ENCODE measurements at places on chromosomes 12 and 14. TPM values are rescaled to one million over a fixed set of nuclear protein-coding genes. Genes with fewer than 3 reads are reported as not detected.

DNA sequence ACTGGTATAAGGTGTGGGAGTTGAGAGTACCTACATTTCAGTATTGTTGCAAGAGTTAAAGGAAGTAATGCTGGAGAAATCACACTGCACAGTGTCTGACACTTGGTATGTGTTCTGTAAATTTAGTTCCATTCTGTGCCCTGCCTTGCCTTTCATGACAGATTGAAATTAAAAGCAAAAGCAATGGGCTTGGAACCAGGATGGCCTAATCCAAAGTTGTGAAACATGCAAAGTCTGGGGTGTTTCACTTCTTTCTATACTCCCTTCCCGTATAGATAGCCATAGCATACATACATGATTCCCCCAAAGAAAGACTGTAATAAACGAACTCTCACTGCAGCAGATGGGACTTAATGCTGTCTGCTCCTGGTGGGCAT lies 281.1 kb downstream of the NRXN3 start:
- no peak overlapping the region for H3K27ac ChIP-seq
- no peaks in the 10 kb centered on the region for H3K36me3 ChIP-seq
- H3K4me1 ChIP-seq, result no peaks in the 10 kb centered on the region
- H3K27me3 ChIP-seq, result no peaks in the 10 kb centered on the region
- H3K4me3 ChIP-seq, result no peak overlapping the region

The MIP gene
- total RNA-seq, result not detected

The TAS2R30 gene
- 15.7 TPM for total RNA-seq

GRCh38 chr12:38501991-38502390 lies 185.4 kb downstream of the ALG10B start:
- H3K27ac ChIP-seq, result no peak overlapping the region
- no peak for DNase-seq

The MYH7 gene
- total RNA-seq, result not detected

DNA sequence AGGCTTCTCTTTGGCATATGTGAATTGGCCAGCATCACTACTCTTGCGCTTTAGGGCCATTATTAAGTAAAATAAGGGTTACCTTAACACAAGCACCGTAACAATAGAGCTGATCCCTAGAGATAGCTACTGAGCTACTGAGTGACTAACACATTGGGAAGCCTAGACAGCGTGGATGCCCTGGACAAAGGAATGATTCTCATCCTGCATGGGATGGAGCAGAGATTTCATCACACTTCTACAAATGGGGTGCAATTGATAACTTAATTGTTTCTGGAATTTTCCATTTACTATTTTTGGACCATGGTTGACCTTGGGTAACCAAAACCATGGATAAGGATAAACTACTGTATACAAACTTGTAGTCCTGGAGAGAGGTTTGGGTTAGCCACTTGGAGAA lies 57.1 kb downstream of the FBXO34 start:
- H3K27ac ChIP-seq, result no peak overlapping the region
- H3K4me1 ChIP-seq, result peaks cover 52% of the 10 kb centered on the region
- no peak for DNase-seq
- no peak overlapping the region for H3K4me3 ChIP-seq
- H3K36me3 ChIP-seq, result no peaks in the 10 kb centered on the region

DNA sequence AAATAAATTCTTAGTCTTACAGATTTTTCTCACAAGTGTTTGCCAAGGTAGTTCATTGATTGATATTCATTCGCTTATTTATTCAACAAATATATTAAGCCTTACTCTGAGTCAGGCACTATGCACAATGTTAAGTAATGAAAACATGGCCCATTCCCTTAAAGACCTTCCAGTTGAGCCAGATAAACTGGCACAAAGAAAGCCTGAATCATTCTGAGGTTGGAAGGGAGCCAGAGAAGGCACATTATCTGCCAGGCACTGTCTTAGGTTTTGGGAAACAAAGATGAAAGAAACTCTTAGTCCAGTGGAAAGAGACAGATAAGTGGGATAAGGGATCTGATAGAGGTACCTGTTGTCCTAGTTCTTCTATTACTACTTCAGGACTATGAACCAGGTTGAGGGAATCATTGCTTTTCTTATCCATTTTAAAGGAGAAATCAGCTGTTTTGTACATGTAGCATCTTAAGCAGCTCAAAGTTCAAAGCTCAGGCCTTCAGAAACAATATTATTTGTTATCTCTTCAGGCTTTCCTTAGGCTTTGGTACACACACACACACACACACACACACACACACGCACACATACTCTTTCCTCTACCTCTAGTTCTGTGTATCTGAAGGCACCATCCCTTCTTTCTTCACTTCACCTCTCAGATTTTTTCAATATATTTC lies 27.0 kb downstream of the PDE6H start:
- DNase-seq, result no peak
- no peaks in the 10 kb centered on the region for H3K36me3 ChIP-seq
- H3K4me3 ChIP-seq, result no peak overlapping the region
- peaks cover 22% of the 10 kb centered on the region for H3K4me1 ChIP-seq
- peak overlapping the region; percentile 61 for H3K27ac ChIP-seq

DNA sequence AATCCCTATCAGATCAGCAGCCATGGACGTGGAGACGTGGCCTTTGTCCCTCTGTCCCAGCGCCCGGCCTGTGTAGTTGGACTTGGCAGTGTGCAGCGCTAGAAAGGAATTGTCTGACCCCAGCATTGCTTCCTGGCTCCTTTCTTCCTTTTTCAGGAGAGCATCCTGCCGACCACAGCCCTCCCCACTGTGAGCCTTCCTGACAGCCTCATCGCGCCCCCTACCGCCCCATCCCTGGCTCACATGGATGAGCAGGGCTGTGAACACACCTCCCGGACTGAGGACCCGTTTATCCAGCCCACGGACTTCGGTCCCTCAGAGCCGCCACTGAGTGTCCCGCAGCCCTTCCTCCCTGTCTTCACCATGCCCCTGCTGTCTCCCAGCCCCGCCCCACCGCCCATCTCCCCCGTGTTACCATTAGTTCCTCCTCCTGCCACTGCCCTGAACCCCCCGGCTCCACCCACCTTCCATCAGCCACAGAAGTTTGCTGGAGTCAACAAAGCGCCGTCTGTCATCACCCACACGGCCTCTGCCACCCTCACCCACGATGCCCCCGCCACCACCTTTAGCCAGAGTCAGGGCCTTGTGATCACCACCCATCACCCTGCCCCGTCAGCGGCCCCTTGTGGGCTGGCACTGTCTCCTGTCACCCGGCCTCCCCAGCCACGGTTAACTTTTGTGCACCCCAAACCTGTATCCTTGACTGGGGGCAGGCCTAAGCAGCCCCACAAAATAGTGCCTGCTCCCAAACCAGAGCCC lies 40.6 kb downstream of the IL31 start:
- no peaks in the 10 kb centered on the region for H3K4me1 ChIP-seq
- H3K27me3 ChIP-seq, result no peaks in the 10 kb centered on the region
- no peaks in the 10 kb centered on the region for H3K36me3 ChIP-seq

DNA sequence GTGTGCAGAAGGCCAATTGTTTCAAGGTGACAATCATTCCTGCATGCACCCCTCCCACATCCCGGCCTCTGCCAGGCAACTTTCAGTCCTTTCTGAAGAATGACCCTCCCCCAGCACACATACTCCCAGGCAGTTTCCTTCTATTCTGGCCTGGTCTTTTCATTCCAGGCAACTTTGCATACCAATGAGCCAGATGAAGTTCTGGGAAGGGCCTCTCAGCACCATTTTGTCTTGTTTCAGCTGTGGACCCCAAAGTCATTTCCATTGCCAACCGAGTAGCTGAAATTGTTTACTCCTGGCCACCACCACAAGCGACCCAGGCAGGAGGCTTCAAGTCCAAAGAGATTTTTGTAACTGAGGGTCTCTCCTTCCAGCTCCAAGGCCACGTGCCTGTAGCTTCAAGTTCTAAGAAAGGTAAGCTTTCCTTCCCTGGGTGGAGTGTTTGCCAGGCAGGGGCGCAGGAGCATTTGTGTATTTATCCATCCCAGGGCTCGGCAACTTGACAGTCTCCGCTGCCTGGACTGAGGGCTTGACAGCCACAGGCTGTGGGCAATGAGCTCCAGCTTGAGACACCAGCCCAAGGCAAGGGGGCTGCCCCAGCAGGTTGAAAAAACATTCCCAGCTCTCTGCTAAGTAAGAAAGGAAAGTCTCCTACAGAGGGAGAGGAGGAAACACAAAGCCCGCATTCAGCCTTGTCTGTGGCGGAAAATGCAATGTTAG lies 16.4 kb downstream of the BCL2L14 start:
- H3K27ac ChIP-seq, result no peak overlapping the region
- H3K27me3 ChIP-seq, result no peaks in the 10 kb centered on the region
- no peak for DNase-seq
- H3K4me3 ChIP-seq, result no peak overlapping the region
- H3K4me1 ChIP-seq, result peaks cover 6% of the 10 kb centered on the region
- no peaks in the 10 kb centered on the region for H3K36me3 ChIP-seq

DNA sequence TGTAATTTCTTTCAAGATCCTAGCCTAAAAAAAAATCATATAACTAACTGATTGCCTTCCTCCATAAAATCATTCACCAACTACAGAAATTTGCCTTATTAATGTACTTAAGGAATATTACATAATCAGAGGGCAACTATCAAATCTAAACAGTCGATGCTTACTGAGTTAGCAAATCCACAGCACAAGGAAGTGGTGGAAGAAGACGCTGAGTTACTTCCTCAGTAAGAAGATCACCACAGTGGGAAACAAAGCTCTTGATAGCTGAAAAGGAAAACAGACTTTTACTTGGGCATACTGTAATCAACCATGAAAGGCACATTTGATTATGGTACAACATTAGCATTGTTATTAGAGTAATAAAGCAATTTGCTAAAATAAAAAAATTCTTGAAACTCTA lies 48.7 kb downstream of the HEATR5A start:
- H3K4me1 ChIP-seq, result no peaks in the 10 kb centered on the region
- H3K36me3 ChIP-seq, result peaks cover 28% of the 10 kb centered on the region
- H3K4me3 ChIP-seq, result no peak overlapping the region
- no peak overlapping the region for H3K27ac ChIP-seq

- no peaks in the 10 kb centered on the region for H3K27me3 ChIP-seq
- DNase-seq, result no peak
- H3K4me3 ChIP-seq, result no peak overlapping the region
- no peaks in the 10 kb centered on the region for H3K36me3 ChIP-seq
- no peaks in the 10 kb centered on the region for H3K4me1 ChIP-seq
- no peak overlapping the region for H3K27ac ChIP-seq
Observed at GRCh38 chr12:15544589-15544988, 222.3 kb downstream of the PTPRO start.

- no peaks in the 10 kb centered on the region for H3K4me1 ChIP-seq
- no peaks in the 10 kb centered on the region for H3K27me3 ChIP-seq
- H3K27ac ChIP-seq, result peak overlapping the region; percentile 20
- H3K36me3 ChIP-seq, result no peaks in the 10 kb centered on the region
- H3K4me3 ChIP-seq, result no peak overlapping the region
- no peak for DNase-seq
Observed at GRCh38 chr12:91347481-91348214, 165.0 kb upstream of the DCN start.

The TAS2R50 gene
- total RNA-seq, result 2.9 TPM

The KLRB1 gene
- 1.5 TPM for total RNA-seq

The PCED1B gene
- total RNA-seq, result 6.9 TPM

DNA sequence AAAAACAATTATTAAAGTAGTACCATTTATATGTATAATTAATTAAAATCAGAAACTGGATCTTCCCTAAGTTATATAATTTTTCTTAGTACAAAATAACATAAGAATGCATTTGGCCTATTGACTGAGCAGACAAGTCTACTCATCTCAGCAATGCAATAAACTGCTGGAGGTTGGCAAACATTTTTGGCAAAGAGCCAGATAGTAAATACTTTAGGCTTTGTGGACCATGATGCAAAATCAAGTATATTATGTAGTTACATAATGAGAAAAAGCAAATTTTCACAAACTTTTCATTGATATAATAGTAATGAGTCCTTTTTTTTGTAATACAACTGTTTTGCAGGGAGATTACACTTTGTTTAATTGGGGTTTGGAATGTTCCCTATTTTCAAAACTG lies 30.9 kb downstream of the ERGIC2 start:
- H3K4me1 ChIP-seq, result peaks cover 10% of the 10 kb centered on the region
- DNase-seq, result no peak
- H3K27ac ChIP-seq, result no peak overlapping the region
- H3K4me3 ChIP-seq, result no peak overlapping the region
- no peaks in the 10 kb centered on the region for H3K27me3 ChIP-seq
- H3K36me3 ChIP-seq, result peaks cover 17% of the 10 kb centered on the region

The PMCH gene
- not detected for total RNA-seq

The LYZ gene
- total RNA-seq, result 15.2 TPM

- peaks cover 6% of the 10 kb centered on the region for H3K27me3 ChIP-seq
- no peak for DNase-seq
- no peaks in the 10 kb centered on the region for H3K36me3 ChIP-seq
Observed at GRCh38 chr12:71439613-71440344, at the start of gene LGR5. Gene LGR5, plus strand, starts transcription at chr12:71439798. Its CDS starts 283 bp downstream, at chr12:71440081.

DNA sequence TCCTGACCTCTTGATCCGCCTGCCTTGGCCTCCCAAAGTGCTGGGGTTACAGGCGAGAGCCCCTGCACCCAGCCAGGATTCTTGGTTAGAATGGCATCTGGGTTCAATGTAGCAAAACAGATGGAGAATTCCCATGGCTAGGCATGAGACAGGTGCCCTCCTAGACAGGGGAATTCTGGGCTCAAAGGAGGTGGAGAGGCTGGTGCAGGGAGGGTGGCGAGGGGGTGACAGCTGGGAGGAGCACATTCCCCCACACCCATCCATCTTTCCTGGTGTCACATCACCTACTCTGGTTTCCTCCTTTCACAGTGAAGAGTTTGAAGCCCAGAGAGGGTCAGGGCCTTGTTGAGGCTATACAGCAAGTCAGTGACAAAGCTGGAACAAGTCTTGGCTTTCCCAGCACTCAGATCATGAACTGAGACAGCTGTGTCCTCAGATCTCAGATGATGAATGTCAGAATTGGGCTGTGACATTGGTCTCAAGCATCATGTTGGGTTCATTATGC lies 2.8 kb downstream of the SERPINA1 start:
- no peaks in the 10 kb centered on the region for H3K27me3 ChIP-seq
- H3K27ac ChIP-seq, result peak overlapping the region; percentile 45
- no peak for DNase-seq

DNA sequence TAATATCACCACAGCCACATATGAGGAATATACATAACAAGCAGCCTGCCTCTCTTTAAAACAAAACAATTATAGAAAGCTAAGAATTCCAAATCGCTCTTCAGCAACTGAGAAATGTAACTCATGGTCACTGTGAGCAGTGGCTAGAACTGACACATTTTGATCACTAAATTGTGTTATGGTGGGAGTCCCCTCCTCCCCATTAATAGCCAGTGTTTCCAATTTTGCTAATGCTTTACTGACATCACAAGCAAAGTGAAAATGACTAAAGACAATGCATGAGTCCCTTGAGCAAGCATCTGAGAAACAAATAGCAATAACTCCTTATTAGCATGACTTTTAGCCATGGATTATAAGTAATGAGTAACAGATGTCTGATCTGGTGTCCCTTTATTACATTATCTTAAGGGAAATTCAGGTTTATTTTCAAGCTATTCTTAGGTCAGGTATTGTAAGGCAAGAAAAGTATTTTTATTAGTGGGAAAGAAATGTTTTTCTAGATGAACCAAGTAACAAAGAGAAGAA lies 148.3 kb downstream of the KCNH5 start:
- no peak overlapping the region for H3K27ac ChIP-seq
- no peaks in the 10 kb centered on the region for H3K4me1 ChIP-seq
- H3K36me3 ChIP-seq, result no peaks in the 10 kb centered on the region
- DNase-seq, result no peak

The BMAL2 gene
- 9.8 TPM for total RNA-seq

GRCh38 chr12:120833849-120834248 lies 70.3 kb downstream of the SPPL3 start:
- H3K36me3 ChIP-seq, result no peaks in the 10 kb centered on the region
- peaks cover 66% of the 10 kb centered on the region for H3K4me1 ChIP-seq
- no peak for DNase-seq
- H3K27ac ChIP-seq, result no peak overlapping the region
- H3K4me3 ChIP-seq, result no peak overlapping the region

The SERPINA3 gene
- total RNA-seq, result 328 TPM

GRCh38 chr12:54475537-54475936 lies 2.1 kb upstream of the GTSF1 start:
- H3K36me3 ChIP-seq, result no peaks in the 10 kb centered on the region
- H3K4me1 ChIP-seq, result no peaks in the 10 kb centered on the region
- no peaks in the 10 kb centered on the region for H3K27me3 ChIP-seq
- H3K27ac ChIP-seq, result no peak overlapping the region

The STYK1 gene
- total RNA-seq, result 6.4 TPM
